ENCODE measurements at places on chromosomes 7 and 10.

DNA sequence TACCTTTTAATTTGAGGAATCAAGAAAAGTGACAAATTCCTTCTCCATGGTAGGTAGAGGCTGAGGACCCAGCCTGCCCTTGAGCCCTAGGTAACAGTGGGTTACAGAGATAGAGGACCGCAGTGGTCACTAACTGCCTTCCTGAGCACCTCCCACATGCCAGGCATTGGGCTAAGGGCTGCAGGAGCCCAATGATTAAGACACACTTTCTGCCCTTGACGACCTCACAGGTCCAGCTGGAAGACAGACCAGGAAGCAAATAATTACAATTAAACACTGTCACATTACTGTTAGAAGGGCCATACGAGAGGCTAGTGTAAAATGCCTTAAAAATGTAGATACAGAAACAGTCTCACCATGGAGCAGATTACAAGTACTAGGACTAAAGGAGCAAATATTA lies 156.8 kb upstream of the NFE2L3 start:
- no peak for DNase-seq

- peak; percentile 56 for DNase-seq
Measured at GRCh38 chr10:29689001-29689400, 54.2 kb upstream of the SVIL start.

GRCh38 chr10:117000580-117000979 lies 4.4 kb downstream of the SHTN1 start:
- DNase-seq: no peak

GRCh38 chr7:1236132-1236661 lies 3.5 kb downstream of the UNCX start:
- DNase-seq: no peak

DNA sequence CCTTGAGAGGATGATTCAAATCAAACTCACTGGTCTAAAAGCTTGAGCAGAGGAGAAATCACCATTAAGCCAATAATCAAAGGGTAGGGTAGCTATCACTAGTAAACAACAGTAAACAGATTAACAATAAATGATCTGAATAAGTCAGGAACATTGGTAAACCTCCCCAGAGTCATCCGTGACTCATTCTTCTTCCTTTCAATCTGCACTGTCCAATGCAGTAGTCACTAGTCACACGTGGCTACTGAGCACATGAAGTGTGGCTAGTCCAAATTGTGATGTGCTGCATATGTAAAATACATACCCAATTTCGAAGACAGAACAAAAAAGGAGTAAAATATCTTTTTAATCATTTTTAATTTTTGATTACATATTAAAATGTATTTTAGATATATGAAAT lies 64.0 kb downstream of the ERCC6 start:
- DNase-seq: peak; percentile 17

DNA sequence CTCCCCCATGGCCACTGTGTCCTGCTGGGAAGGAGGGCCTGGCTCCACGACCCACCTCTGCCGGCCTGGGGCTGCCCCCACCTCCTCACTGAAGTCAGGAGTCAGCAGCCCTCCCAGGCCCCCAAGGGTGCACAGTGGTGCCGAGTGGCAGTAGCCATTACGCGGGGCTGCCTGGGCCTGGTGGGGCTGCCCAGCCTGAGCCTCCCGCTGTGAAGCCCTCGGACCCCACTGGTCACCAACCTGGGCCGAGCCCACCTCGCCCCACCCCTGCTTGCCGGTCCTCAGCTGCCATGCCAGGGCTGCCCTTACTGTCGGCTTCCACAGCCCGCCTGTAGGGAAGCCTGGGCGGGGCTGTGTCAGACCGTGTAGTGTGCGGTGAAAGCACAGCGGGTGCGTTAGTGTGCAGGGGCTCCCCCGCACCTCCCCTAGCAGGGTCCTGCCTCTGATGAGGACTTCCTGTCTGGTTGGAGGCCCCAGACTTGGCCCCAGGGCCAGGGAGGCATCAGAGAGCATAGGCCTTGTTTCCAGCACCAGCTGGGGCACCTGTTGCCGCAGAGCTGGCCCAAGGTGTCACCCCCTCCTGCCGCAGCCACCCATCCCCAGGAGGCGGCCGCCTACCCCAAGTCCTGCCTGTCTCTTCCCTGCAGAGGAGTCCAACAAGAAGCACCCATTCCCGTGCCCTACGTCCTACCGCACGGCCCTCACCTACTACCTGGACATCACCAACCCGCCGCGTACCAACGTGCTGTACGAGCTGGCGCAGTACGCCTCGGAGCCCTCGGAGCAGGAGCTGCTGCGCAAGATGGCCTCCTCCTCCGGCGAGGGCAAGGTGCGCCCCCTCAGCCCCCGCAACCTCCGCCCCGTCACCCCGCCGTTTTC lies 10.0 kb downstream of the TMEM120A start:
- no peak for DNase-seq

DNA sequence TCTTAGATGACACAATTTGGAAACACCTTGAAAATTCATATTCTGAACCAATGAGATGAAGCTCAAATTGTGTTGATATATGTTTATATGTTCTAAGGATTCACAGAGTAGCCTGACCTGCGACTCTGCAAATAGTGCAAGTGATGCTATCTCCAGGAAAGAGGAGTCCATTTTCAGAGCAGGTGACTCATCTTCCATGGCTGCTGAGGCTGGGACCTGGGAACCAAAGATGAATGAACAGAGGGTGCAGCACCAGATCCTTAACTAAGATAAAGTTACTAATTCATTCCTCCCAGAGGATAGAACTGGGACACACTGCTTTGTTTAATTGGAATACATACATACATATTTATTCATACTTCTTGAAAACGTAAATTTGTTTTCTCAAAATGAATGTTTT lies 240.6 kb upstream of the SEMA3C start:
- no peak for DNase-seq

- no peak for DNase-seq
Measured at GRCh38 chr10:52129410-52130178, 184.5 kb upstream of the DKK1 start.

- DNase-seq: no peak
Measured at GRCh38 chr10:124066781-124067714, 26.4 kb downstream of the CHST15 start.

GRCh38 chr7:37083311-37084096 lies 359.2 kb upstream of the AOAH start:
- DNase-seq: no peak

DNA sequence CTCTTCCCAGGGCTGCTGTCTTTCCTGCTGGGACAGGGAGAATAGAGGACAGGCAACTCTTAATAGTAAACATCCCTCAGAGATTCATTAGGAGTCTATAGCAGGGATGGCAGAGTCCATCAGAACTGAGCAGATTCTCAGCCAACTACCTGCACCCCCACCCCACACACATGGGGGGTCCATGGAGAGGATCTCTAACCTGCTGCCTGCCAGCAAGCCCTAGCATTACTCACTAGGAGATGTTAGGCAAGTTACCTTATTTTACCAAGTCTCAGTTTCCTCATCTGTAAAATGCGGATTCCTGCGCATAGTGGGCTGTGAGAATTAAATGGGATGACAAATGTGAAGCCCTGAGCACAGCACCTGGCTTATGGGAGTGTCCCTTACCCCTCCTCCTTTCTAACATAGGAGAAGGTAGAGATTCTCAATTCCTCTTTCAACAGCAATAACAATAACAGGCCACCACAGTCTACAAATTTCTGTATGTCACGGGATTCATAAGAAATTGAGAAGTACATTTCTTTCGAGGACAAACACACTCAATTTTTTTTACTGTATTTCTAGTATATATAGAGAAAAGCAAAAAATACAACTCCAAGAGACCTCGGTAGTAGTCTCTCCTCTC lies 23.8 kb upstream of the WDR11 start:
- no peak for DNase-seq

DNA sequence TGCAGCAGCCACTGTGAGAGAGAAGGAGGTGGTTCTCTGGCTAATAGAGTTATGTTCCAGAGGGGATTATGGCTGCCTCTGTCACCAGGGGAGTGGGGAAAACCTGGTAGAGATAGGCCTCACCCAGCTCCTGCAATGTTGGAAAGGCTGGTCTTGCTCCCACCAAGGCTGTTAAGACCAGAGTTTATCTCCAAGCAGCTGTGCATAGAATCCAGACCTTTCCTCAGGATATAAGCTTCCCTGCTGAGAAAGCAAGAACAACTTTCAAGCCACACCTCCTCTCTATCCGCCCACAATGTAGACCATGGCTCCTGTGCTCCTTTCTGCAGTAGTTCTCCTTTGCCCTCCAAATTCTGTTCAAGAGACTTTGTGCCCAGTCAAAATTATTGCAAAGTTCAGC lies 1375.4 kb downstream of the REEP3 start:
- DNase-seq: no peak

GRCh38 chr10:21599582-21599981 lies 65.5 kb downstream of the MLLT10 start:
- DNase-seq: no peak

- DNase-seq: peak; percentile 46
Measured at GRCh38 chr10:114577133-114577532, 80.9 kb downstream of the ABLIM1 start.

GRCh38 chr10:34773636-34774630 lies 41.2 kb downstream of the PARD3 start:
- no peak for DNase-seq

DNA sequence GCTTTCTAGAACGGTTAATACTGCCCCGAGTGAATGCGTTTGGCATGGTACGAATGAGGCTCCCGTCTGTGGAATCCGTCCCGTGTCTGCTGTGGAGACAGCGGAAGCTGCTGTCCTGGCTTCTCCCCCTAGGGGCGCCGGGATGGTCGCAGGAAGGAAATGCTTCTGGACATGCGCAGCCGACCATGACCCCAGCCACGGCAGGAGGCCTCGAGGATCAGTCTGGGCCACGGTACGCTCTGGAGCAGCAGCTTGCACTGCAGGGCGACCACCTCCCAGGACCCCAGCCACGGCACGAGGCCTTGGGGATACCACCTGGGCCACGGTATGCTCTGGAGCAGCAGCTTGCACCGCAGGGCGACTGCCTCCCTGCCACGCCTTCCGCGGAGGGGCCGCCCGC lies 107.9 kb downstream of the CYTH3 start:
- DNase-seq: no peak

DNA sequence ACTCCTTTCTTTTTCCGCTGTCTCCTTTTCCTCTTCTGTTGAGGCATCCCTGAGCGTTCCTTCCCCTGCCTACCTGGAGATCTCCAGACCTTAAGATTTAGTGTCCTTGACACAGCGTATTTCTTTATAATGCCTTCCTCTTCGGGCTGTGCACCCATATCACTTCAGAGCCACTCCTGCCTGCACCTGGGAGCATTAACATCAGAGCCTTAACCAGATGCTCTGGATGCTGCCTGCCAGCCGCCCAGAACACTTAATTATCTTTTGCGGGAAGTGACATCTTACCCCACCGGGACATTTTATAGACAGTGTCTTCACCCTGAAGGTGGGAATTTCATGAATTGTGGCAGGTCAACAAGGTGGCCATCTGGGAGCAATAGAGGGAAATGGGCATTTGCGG lies 24.2 kb downstream of the UBTD1 start:
- no peak for DNase-seq

DNA sequence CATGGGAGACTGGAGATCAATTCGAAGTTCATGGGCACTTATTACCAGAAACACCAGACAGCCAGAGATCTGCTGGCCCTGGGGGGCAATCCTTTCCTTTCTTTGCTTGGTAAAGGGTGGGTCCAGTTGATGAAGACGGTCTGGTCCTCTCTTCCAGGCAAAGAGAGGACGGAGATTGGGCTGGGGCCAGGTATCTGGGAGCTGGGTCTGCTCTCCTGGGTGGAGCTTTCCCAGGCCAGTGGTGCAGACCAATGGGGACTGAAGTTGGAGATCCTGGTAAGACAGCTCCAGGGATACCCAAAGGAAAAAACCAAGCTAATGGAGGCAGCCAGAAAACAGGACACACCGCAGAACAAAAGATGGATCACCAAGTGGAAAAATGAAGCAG lies 18.3 kb downstream of the NOD1 start:
- no peak for DNase-seq

DNA sequence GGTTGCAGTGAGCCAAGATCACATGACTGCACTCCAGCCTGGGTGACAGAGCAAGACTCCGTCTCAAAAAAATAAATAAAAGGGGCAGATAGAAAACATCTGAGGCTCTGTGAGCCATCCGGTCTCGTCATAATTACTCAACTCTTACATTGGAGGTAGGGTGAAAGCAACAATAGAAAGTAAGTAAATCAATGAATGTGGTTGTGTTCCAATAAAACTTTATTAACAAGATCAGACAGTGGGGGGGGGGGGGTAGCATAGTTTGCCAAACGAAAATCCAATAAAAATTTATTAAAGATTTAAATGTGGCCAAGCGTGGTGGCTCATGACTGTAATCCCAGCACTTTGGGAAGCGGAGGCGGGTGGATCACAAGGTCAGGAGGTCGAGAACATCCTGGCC lies 2.8 kb upstream of the ZFAND4 start:
- DNase-seq: no peak

GRCh38 chr10:36341471-36341870 lies 699.4 kb upstream of the FZD8 start:
- DNase-seq: no peak

- DNase-seq: no peak
Measured at GRCh38 chr7:122691569-122692235, 7.2 kb downstream of the RNF133 start.

Measured in RWPE1 (cell line).